ENCODE measurements at places on chromosomes 3 and 15. TPM values are rescaled to one million over a fixed set of nuclear protein-coding genes. Genes with fewer than 3 reads are reported as not detected.

WDR53 gene
- 28.8 TPM for total RNA-seq

HGD gene
- total RNA-seq: 1.1 TPM

AGBL1 gene
- total RNA-seq: not detected

PRICKLE2 gene
- total RNA-seq: not detected

CELSR3 gene
- total RNA-seq: 19.3 TPM

MESP2 gene
- total RNA-seq: not detected

C3orf49 gene
- total RNA-seq: not detected

COL8A1 gene
- not detected for total RNA-seq

LRTM1 gene
- not detected for total RNA-seq

P2RY12 gene
- not detected for total RNA-seq

GOLGA6L7 gene
- total RNA-seq: not detected

ADAMTS7 gene
- 0.13 TPM for total RNA-seq

STRA6 gene
- total RNA-seq: not detected

EXOSC7 gene
- total RNA-seq: 86.4 TPM

PRSS50 gene
- total RNA-seq: not detected

CDHR4 gene
- not detected for total RNA-seq

TM4SF4 gene
- total RNA-seq: not detected

SPINK8 gene
- not detected for total RNA-seq

FBXW12 gene
- total RNA-seq: not detected

STX19 gene
- total RNA-seq: not detected

CPN2 gene
- not detected for total RNA-seq

DPPA4 gene
- total RNA-seq: 0.16 TPM

CATSPER2 gene
- total RNA-seq: 1.1 TPM

CCRL2 gene
- total RNA-seq: 3.0 TPM

CPLX3 gene
- not detected for total RNA-seq

MME gene
- total RNA-seq: not detected

NAALADL2 gene
- total RNA-seq: not detected

CALML4 gene
- 6.4 TPM for total RNA-seq

CCR8 gene
- 5.3 TPM for total RNA-seq

MB21D2 gene
- 1.1 TPM for total RNA-seq

FBXO40 gene
- not detected for total RNA-seq

CACNA2D3 gene
- total RNA-seq: not detected

PLA2G4E gene
- total RNA-seq: not detected

IGSF10 gene
- total RNA-seq: not detected

LMAN1L gene
- total RNA-seq: not detected

STRC gene
- total RNA-seq: 0.27 TPM

ADCY5 gene
- not detected for total RNA-seq

SIDT1 gene
- total RNA-seq: 16.6 TPM

CCR3 gene
- total RNA-seq: not detected

PRR23B gene
- total RNA-seq: not detected

MESP1 gene
- 5.3 TPM for total RNA-seq

GOLGA8M gene
- total RNA-seq: not detected

GPD1L gene
- total RNA-seq: 13.9 TPM

TMF1 gene
- total RNA-seq: 31.8 TPM

Measured in CD8-positive, alpha-beta memory T cell (primary cell).